ENCODE measurements at places on chromosomes 5 and 9. TPM values are rescaled to one million over a fixed set of nuclear protein-coding genes. Genes with fewer than 3 reads are reported as not detected.

MRPL36 gene
- 59.0 TPM for polyA plus RNA-seq

TICAM2 gene
- not detected for polyA plus RNA-seq

GRCh38 chr5:9405196-9405754 lies 140.6 kb downstream of the SEMA5A start:
- DNase-seq = no peak

DNA sequence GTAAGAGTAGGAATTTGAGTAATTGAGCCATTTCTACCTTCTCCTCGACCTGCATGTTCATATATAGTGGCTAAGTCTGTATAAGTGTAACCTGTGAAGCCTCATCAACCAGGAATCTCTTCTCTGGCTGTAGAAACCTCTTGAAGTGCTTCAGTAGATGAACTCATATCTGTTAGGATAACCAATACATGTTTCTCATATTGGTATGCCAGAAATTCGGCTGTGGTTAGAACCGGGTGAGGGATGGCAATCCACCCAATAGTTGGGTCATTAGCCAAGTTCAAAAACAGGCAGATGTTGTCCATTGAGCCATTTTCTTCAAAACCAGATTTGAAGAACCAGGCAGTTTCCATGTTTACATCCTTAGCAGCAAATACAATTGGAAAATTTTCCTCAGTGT lies 28.9 kb upstream of the GSN start:
- DNase-seq = no peak

- DNase-seq = no peak
Observed at GRCh38 chr5:9176641-9177040, 369.2 kb downstream of the SEMA5A start.

GRCh38 chr5:37055383-37055990 lies 178.9 kb downstream of the NIPBL start:
- DNase-seq = no peak

DNA sequence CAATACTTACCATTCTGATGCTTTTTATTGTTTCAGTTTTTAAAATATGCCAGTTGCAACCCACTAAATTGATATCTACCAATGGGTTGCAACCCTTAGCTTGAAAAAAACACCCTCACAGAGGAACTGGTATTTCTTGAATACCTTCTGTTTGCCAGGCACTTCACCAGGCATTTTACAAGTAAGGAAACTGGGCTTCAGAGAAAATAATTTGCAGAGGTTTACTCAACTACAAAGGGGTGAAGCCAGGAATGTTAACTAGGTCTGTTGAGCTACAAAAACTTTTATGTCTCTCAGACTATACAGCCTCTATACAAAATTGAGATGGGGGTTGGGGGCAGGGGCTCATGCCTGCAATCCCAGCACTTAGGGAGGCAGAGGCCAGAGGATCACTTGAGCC lies 65.0 kb downstream of the STX17 start:
- DNase-seq = no peak

GRCh38 chr9:134768332-134768708 lies 112.3 kb upstream of the FCN2 start:
- no peak for DNase-seq

DNA sequence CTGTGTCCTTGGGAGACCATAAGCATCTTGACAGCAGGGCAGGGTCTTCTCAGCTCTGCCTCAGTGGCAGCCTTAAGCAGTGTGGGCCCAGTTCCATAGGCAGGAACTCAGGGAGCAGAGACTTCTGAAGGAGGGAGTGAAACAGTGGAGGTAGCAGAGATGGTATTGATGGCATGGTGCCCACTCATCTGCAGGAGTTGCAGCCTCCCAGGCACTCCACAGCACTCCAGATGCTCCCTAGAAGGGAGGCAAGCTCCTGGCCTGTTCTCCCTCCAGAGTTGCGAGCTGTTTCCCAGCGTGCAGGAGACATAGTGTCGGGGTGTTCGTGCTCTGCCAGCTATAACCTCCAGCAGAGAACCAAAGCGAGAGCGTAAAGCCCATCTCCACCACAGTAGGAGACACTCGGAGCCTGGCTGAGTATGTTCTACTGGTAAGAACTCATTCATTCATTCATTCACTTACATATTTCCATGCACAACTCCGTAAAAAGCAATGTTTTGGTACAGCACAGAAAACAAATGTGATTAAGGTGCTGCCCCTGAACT lies 31.4 kb upstream of the UNC5A start:
- no peak for DNase-seq
